ENCODE measurements at places on chromosomes 13 and 19.

- DNase-seq = no peak
Measured at GRCh38 chr13:72788831-72789230, 6.9 kb downstream of the PIBF1 start.

- DNase-seq = no peak
Measured at GRCh38 chr19:11151181-11151580, 4.4 kb downstream of the SPC24 start.

- no peak for DNase-seq
Measured at GRCh38 chr19:29636553-29637360, 28.5 kb upstream of the PLEKHF1 start.

GRCh38 chr13:102033386-102033785, 368.5 kb downstream of the FGF14 start:
- no peak for DNase-seq

- no peak for DNase-seq
Measured at GRCh38 chr19:6113616-6114188, 3.4 kb upstream of the RFX2 start.

DNA sequence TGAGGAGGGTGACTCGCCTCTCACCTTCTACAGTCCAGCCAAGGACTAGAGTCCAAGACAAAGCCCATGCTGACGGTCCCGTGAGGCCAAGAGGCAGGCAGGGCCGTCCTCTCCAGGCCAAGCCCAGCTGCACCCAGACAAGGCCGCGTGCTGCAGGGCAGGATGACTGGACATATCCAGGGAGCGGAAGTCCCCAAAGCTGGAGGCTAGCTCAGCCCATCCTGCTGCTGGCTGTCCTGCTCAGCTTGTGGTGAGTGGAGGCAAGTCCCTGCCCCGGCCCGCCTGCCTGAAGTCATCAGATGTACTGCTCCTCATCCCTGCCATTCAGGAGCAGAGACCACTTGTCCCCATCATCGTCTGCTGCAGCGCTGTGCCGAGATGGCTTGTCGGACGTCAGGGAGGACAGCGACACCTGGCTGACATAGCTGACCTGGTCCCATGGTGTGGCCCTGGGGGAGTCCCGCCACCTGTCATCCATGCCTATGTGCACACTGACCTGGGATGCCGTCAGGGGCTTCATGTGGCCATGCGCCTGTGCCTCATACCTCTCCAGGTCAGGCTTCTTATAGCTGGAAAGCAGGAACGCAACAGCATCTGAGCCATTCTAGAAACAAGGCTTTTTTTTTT, 72.8 kb downstream of the CCDC70 start:
- no peak for DNase-seq

DNA sequence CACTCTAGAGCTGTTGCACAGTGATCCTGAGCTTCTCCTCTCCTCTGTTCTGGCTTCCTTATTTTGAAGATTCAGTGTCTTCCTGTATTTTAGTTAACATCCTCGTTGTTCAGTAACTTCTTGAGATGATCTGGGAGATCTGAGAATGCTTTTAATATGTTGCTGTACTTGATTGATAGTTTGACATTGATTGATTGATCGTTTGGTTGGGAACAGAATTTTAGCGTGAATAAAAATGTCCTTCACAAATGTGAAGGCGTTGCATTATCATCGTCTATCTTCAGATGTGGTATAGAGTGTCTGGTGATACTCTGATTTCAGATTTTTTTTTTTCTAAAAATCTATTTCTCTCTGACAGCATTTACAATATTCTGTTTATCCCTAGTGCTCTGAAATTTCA, 80.1 kb upstream of the KLF12 start:
- no peak for DNase-seq

GRCh38 chr13:87274209-87274819, 396.9 kb upstream of the SLITRK5 start:
- no peak for DNase-seq

DNA sequence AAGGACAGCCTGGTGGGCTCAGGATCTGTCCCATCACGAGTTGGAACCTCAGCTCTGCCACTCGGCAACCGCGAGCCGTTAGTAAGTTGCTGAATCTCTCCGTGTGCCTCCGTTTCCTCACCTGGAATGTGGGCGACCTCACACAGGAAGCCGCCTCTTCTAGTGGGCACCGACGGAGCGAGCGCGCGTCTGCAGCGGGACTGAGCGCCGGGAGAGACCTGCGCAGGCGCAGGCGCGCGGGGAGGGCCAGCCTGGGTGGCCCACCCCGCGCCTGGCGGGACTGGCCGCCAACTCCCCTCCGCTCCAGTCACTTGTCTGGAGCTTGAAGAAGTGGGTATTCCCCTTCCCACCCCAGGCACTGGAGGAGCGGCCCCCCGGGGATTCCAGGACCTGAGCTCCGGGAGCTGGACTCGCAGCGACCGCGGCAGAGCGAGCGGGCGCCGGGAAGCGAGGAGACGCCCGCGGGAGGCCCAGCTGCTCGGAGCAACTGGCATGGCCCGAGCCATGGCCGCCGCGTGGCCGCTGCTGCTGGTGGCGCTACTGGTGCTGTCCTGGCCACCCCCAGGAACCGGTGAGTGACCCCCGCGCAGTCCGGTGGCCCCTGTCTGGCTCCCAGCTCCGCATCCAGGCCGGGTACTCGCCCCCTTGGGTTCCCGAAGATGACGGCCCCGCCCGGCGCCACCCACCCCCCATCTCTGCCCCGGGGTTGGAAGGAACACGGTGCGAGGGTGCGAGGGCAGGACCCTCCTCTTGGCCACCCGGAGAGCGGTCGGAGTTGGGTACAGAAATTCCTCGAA, at the start of gene PVR:
Gene PVR, plus strand, starts transcription at position 306 of the 797 bp plus-strand sequence. Its CDS starts 187 bp downstream, at position 493.
- no peak for DNase-seq

DNA sequence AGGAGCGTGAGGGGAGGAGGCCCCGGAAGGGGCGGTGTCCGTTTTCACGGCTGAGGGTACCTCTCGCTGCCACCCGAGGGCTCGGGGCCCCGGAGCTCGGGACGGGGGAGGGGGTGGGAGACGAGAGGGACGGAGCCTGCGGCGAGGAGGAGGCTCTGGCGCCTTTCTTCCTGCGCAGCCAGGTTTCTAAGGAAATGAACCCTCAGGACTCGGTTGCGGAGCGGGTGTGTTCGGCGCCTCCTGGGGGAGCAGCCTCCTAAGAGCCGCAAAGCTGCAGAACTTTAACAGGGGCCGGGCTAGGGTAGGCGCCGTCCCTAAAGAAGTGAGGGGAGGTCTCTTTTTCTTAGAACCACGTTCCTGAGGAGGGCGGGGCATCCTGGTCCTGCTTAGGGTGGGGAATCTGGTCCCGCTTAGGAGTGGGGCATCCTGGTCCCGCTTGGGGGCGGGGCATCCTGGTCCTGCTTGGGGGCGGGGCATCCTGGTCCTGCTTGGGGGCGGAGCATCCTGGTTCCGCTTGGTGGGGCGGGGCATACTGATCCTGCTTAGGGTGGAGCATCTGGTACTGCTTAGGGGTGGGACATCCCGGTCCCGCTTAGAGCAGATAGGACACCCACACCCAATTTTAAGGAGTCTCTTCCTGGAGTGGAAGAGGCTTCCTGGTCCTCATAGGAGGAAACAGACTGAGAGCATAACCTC, 6.2 kb downstream of the SYT5 start:
- peak; percentile 47 for DNase-seq

GRCh38 chr13:98549728-98550317, 27.1 kb downstream of the STK24 start:
- no peak for DNase-seq

GRCh38 chr19:29620931-29621351, 14.9 kb downstream of the POP4 start:
- no peak for DNase-seq

- peak; percentile 41 for DNase-seq
Measured at GRCh38 chr13:43664700-43665191, 122.0 kb downstream of the ENOX1 start.

DNA sequence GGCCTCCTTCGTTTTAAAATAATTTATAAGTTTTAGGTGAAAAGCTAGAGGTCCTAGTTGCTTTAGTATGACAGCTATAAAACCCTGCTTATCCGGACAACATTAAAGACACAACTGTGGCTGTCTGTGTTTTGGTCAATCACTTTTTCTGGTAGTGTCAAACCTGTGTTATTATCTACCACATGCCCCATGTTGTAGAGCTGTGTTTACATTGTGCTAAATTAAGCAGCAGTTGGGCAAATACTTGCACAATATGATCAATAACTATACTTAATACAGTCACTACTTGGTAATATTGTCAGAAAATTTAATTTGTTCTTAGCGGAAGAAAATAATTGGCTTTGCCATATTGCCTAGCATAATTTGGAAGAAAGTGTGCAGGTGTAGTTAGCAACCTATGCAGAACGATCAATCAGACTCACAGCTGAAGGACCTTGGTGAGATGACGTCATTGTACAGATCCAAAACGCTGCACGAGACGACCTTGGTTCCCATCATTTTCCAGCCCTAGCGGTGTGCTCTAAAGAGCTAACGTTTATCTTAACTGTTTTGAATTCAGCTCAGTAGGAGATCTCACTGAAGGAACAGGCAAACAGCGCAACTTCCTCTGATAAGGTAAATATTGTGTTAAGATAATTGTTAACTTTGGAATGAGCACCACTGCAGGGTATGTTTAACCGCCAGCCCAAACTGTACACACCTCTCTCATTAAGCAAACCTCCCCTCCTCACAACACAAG, 476.6 kb downstream of the IRS2 start:
- no peak for DNase-seq

- DNase-seq = no peak
Measured at GRCh38 chr13:80339563-80339911, 1.4 kb downstream of the SPRY2 start.

GRCh38 chr13:101626925-101627555, 174.6 kb downstream of the ITGBL1 start:
- DNase-seq = no peak

DNA sequence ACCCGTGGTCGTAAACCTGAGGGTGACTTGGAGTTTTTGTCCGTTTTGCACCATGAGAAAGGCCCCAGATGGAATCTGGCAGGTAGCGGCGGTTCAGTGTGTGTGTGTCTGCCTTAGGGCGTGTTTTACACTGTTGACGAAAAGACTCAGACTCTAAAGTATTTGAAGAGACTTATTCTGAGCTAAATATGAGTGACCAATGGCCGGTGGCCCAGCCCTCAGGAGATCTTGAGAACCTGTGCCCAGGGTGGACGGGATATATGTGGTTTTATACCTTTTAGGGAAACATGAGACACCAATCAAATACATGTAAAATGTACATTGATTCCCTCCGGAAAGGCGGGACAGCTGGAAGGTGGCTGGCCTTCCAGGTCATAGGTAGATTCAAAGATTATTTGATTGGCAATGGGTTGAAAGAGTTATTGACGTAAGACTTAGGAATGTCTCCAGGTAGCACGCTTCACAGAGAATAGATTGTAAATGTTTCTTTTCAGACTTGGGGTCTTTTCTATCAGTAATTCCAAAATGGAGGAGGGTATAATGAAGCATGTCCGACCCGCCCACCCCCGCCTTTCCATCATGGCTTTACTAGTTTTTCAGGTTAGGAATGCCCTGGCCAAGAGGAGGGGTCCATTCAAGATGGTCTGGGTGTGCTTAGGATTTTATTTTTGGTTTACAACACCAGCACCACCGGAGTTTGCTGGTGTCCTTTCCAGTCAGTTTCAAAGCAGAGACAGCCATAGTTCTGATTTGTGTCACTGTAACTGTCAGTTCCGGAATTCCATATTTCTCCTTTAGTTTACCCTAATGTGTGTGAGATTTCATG, 1.0 kb upstream of the ZNF529 start:
- no peak for DNase-seq

GRCh38 chr19:23901360-23901759, 13.3 kb upstream of the ZNF726 start:
- DNase-seq = no peak

DNA sequence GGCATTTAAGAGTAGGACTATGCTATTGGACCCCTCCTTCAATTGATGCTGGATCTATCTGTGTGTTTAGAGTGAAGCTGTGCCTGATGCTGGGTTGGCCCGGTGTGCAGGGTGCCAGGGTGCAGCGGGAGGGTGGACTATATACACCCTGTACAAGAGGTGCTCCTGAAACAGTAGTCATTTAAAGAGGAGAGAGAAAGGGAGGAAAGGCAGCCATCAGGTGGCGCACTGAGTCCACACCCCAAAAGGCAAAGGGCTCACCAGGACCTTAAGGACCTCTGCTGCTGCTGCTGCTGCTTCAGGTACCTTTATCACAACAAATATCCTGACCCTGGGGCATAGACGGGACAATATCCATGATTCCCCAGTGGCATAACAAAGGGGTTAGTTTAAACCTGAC, 39.4 kb downstream of the ZNF136 start:
- no peak for DNase-seq

DNA sequence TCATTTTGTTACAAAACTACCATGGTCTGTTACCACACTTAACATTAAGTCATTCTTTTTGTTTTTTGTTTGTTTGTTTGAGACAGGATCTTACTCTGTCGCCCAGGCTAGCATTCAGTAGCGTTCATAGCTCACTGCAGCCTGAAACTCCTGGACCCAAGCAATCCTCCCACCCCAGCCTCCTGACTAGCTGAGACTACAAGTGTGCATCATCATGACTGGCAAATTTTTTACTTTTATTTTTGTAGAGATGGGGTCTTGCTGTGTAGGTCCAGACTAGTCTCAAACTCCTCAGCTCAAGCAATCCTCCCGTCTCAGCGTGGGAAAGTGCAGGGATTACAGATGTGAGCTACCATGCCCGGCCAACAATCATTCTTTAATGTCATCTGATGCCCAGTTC, 3.3 kb downstream of the ALDH16A1 start:
- no peak for DNase-seq

GRCh38 chr13:74169676-74170075, 35.5 kb upstream of the KLF12 start:
- no peak for DNase-seq

Data from BJ (cell line).